ENCODE measurements at places on chromosomes 2 and 18. TPM values are rescaled to one million over a fixed set of nuclear protein-coding genes. Genes with fewer than 3 reads are reported as not detected.

DNA sequence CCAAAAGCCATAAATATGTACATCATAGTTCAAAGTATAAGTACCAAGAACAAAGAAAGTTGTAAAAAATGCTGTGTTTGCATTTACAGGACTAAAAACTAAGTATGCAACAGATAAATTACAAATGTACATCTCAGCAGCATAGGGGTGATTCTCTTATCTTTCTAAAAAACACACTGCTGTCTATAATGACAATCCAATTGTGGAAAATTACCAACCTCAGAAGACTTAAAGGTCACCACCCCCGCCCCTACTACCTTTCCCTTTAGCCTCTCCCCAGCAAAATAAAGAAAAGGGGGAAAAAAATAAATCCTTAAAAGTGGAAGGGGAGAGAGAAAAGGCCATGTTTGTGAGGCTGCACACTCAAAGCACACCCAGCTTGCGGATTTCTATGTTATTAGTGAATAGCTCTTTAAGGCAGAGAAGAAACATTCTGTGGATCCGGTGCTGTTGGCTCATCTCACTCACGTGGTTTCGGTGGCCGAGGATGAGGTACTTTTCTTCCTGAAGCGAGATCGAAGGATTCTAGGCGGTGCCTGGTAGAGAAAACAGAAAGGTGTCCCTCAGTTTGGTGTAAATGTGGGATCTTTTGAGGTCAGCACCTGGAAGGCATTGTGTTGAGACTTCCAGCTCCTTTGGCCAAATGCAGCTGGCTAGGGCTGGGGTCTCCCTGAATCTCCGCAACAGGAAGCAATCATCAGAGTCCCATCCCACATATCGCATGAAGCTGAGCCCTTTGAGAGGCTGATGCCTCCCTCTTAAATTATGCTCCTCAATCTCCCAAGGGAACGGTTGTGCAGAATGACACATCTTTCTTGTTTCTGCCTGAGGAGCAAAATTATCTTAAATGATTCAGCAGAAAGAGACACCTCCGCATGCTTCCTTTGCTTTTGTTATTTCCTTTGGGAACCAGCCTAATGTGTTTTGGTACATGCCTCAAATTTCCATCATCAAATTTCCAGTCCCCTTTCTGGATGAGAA lies 17.6 kb downstream of the MRPL35 start:
- no peak overlapping the region for H3K27ac ChIP-seq
- H3K27me3 ChIP-seq: no peaks in the 10 kb centered on the region
- peaks cover 13% of the 10 kb centered on the region for H3K36me3 ChIP-seq
- no peak overlapping the region for H3K4me3 ChIP-seq
- no peak for DNase-seq

- no peaks in the 10 kb centered on the region for H3K27me3 ChIP-seq
- H3K36me3 ChIP-seq: no peaks in the 10 kb centered on the region
- no peak overlapping the region for H3K27ac ChIP-seq
- no peak for DNase-seq
- H3K4me1 ChIP-seq: no peaks in the 10 kb centered on the region
Measured at GRCh38 chr18:23177433-23178072, 42.3 kb downstream of the CABLES1 start.

The AFF3 gene
- 0.63 TPM for polyA plus RNA-seq

- H3K4me3 ChIP-seq: no peak overlapping the region
- DNase-seq: no peak
Measured at GRCh38 chr2:120859814-120860578, 124.3 kb downstream of the GLI2 start.

The AAMP gene
- 78.9 TPM for polyA plus RNA-seq

The CDH20 gene
- not detected for polyA plus RNA-seq

The OTOS gene
- not detected for polyA plus RNA-seq

DNA sequence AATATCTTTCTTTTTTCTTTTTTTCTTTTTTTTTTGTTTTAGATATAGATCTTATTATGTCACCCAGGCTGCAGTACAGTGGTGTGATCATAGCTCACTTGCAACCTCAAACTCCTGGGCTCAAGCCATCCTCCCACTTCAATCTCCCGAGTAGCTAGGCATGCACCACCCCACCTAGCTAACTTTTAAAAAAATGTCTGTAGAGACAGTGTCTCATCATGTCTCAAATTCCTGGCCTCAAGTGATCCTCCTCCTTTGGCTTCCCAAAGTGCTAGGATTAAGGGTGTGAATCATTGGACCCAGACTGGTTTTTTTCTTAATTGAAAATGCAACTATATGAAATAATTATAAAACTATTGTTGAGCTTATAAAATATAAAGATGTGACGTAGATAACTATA lies 9.8 kb upstream of the ZCCHC2 start:
- no peaks in the 10 kb centered on the region for H3K27me3 ChIP-seq
- no peak overlapping the region for H3K27ac ChIP-seq
- no peak for DNase-seq
- no peak overlapping the region for H3K4me3 ChIP-seq
- H3K4me1 ChIP-seq: no peaks in the 10 kb centered on the region

DNA sequence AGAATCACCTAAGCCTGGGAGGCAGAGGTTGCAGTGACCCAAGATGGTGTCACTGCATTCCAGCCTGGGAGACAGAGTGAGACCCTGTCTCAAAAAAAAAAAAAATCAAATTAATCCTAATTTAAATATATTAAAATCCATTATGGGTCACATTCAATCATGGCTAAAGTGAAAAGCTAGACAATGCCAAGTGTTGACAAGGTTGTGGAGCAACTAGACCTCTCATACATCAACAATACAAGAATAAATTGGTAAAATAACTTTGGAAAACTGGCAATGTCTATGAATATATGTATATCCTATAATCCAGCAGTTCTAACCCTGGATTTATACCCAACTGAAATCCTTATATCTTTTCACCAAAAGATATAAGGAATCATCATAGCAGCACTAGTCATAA lies 23.4 kb upstream of the ATL2 start:
- H3K4me3 ChIP-seq: no peak overlapping the region
- DNase-seq: no peak
- no peak overlapping the region for H3K27ac ChIP-seq
- H3K4me1 ChIP-seq: no peaks in the 10 kb centered on the region

- H3K4me1 ChIP-seq: no peaks in the 10 kb centered on the region
- no peaks in the 10 kb centered on the region for H3K36me3 ChIP-seq
- no peak overlapping the region for H3K27ac ChIP-seq
- DNase-seq: no peak
- H3K4me3 ChIP-seq: no peak overlapping the region
- no peaks in the 10 kb centered on the region for H3K27me3 ChIP-seq
Measured at GRCh38 chr2:80105015-80105640, 199.4 kb downstream of the LRRTM1 start.

- H3K27ac ChIP-seq: no peak overlapping the region
- no peaks in the 10 kb centered on the region for H3K4me1 ChIP-seq
- DNase-seq: no peak
- no peaks in the 10 kb centered on the region for H3K36me3 ChIP-seq
- H3K4me3 ChIP-seq: no peak overlapping the region
Measured at GRCh38 chr2:15993232-15993610, 52.9 kb downstream of the MYCN start.

The SRD5A2 gene
- polyA plus RNA-seq: not detected

DNA sequence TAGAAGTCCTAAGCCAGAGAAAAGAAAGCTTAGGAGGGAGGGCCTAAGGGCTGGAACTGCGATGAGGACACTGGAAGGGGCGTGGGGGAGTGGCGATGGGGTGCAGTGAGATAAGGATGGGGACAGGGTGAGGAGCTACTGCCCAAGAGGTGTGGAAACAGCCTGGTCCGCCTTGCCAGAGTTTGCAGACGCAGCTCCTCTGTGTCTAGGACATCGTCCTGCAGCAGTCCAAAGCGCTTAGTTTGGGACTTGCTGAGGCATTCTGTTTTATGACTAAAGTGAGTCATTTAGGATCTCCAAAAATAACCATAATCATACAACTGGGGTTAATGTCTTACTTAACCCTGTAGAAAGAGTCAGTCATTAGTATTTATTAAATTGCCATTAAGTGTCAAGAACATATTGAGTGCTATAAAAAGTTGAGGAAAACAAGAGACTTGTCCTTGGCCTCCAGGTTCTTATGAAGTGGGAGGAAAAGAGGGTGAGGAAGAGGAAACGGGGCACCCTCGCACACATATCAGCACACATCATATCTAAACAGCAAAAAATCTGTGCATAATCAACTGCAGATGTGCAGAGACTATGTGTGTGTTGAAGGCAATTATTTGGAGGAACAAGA lies 74.8 kb downstream of the CDK15 start:
- no peaks in the 10 kb centered on the region for H3K36me3 ChIP-seq
- peaks cover 13% of the 10 kb centered on the region for H3K4me1 ChIP-seq
- H3K4me3 ChIP-seq: no peak overlapping the region
- peaks cover 16% of the 10 kb centered on the region for H3K27me3 ChIP-seq

DNA sequence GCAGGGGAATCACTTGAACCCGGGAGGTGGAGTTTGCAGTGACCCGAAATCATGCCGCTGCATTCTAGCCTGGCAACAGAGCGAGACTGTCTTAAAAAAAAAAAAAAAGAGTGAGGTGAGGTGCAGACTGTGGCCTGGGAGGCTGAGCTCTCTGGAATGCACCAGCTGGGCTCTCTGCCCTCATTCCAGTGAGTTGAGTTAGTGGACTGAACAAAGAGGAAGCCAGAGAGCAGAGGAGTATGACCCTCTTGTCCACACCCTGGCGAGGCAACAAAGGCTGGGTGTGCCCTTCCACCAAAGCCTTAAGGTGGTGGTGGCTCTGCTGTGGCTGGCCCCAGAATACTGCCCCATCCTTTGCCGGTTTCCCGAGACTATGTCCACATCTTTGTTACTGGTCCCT lies 71.3 kb upstream of the ACKR3 start:
- no peaks in the 10 kb centered on the region for H3K4me1 ChIP-seq
- no peaks in the 10 kb centered on the region for H3K36me3 ChIP-seq

DNA sequence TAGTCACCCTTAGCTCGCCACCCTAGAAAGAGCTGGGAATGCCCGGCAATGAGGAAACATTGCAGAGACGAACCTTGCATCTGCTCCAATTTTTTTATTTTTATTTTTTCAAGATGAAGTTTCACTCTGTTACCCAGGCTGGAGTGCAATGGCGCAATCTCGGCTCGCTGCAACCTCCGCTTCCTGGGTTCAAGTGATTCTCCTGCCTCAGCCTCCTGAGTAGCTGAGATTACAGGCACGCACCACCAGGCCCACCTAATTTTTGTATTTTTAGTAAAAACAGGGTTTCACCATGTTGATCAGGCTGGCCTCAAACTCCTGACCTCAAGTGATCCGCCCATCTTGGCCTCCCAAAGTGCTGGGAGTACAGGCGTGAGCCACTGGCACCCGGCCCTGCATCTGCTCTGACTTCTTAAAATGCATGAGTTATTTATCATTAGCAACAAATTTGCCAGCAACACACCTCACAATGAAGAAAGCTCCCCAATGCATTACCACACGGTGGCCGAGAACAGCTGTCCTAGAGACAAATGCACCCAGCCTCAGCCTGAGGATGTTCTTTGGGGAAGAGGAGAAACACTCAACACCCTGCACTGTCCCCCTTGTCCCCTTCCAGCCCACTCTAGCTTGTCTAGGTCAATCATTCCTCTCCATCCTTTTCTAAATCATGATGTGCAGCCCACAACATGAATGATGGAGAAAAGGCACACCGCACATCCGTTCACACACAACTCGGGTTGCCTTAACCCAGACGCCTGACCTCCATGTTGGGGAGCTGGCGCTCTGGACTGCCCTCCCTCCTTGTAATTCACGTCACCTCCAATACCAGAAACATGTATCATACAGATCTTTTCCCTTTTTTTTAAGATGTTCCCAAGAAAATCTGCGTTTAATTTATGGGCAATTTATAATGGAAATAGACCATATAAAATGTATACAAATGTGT lies 46.9 kb downstream of the TTC32 start:
- no peaks in the 10 kb centered on the region for H3K27me3 ChIP-seq
- DNase-seq: no peak
- no peak overlapping the region for H3K4me3 ChIP-seq
- no peaks in the 10 kb centered on the region for H3K4me1 ChIP-seq
- H3K27ac ChIP-seq: no peak overlapping the region

The ROCK2 gene
- 18.8 TPM for polyA plus RNA-seq

- no peaks in the 10 kb centered on the region for H3K4me1 ChIP-seq
- H3K27me3 ChIP-seq: no peaks in the 10 kb centered on the region
- no peaks in the 10 kb centered on the region for H3K36me3 ChIP-seq
- H3K27ac ChIP-seq: no peak overlapping the region
Measured at GRCh38 chr2:2868085-2868484, 509.5 kb downstream of the EIPR1 start.

The CYB5A gene
- polyA plus RNA-seq: 61.0 TPM

DNA sequence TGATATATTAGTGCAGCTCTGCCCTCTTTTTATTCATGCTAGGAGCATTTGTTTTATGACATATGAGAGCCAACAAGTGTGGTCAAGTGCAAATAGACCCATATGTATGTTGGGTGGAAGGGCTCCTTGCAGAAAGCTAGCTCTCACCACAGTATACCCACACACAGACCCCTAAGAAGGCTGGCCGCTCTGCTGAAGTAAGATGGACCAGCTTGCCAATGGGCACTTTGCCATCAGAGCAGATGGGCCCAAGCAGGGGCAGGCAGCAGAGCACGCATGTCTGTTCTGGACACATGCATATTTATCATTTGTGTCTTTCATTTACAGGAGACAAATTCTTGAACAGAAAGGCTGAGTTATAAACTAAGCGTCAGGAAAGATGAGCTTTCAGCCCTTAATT lies 187.5 kb upstream of the DTNA start:
- no peaks in the 10 kb centered on the region for H3K4me1 ChIP-seq
- H3K27ac ChIP-seq: no peak overlapping the region
- no peak overlapping the region for H3K4me3 ChIP-seq
- H3K27me3 ChIP-seq: no peaks in the 10 kb centered on the region
- H3K36me3 ChIP-seq: no peaks in the 10 kb centered on the region

The IL36B gene
- polyA plus RNA-seq: not detected

The AOX1 gene
- not detected for polyA plus RNA-seq

The RGPD5 gene
- 3.7 TPM for polyA plus RNA-seq

DNA sequence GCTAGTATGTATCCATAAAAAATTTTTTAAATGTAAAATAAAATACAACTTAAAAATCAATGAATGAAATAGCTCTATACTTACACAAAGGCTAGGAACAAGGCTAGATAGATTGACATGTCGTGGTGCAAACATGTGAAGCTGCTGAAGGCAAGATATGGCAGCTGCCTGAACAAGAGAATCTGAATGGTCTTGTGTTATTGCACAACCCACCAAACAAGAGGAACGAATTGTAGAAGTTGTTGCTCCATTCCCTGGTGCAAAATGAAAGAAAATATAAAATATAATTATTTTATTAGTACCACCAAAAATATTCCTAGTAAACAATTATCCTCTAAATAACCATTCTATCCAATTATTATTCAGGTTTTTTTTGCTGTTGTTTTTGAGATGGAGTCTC lies 46.4 kb downstream of the HEATR5B start:
- DNase-seq: no peak
- no peaks in the 10 kb centered on the region for H3K4me1 ChIP-seq
- H3K27ac ChIP-seq: no peak overlapping the region
- peaks cover 15% of the 10 kb centered on the region for H3K36me3 ChIP-seq

Measured in CD4-positive, alpha-beta memory T cell (primary cell).